ENCODE measurements at places on chromosomes 6 and 20. TPM values are rescaled to one million over a fixed set of nuclear protein-coding genes. Genes with fewer than 3 reads are reported as not detected.

The TPX2 gene
- 72.2 TPM for total RNA-seq

The ULBP2 gene
- 7.2 TPM for total RNA-seq

The TDRD6 gene
- total RNA-seq, result not detected

The PNPLA1 gene
- not detected for total RNA-seq

The BFSP1 gene
- 1.9 TPM for total RNA-seq

The TSPO2 gene
- not detected for total RNA-seq

The TP53TG5 gene
- total RNA-seq, result not detected

The ENPP1 gene
- 38.9 TPM for total RNA-seq

The ADGRF4 gene
- not detected for total RNA-seq

The GJA10 gene
- total RNA-seq, result not detected

The SIM1 gene
- not detected for total RNA-seq

The C20orf144 gene
- under 0.01 TPM for total RNA-seq

The NCR2 gene
- not detected for total RNA-seq

The ECT2L gene
- total RNA-seq, result not detected

The DEFB110 gene
- not detected for total RNA-seq

The SLC35B3 gene
- 19.0 TPM for total RNA-seq
